Nephron progenitor cell (in vitro differentiated cells): ENCODE measurements at places on chromosomes 1 and 21.

DNA sequence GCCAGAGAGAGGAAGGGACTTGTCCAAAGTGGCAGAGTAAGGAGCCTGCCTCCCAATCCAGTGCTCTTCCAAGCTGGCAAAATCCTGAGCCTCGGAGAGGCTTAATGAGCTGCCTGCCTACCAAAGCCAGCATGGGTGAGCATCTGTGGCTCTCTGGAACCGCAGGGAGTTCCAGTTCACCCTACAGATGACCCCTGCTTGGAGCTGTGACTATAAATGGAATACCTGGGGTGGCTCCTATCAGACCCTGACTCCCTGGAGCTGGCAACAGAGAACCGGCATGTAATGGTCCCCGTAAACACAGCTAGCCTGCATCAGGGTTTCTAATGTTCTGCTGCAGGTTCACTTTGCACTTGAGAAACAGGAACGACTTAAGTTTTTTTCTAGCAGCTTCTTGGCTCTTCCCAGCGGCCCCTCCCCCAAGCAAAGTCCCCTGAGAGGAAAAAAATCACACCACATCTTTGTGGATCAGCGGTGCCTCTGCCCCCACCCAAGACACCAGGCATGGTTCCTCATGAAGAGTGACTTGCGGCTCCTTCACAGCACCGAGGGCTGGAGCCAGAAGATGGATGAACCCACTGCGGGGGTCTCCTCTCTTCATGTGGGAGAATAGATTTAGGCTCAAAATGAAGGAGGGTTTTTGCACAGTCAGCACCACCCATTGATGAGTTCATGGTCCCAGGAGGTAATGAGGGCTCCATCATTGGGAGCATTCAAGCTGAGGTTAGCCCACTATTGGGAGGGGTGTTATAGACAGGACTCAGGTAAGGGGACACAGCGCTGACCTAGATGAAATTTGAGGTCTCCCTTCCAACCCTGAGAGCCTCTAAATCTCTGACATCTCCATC lies 79.0 kb downstream of the SYT2 start:
- peaks cover 23% of the 10 kb centered on the region for H3K4me1 ChIP-seq
- H3K27me3 ChIP-seq, result peaks cover 50% of the 10 kb centered on the region
- H3K36me3 ChIP-seq, result no peaks in the 10 kb centered on the region
- no peak overlapping the region for H3K4me3 ChIP-seq

DNA sequence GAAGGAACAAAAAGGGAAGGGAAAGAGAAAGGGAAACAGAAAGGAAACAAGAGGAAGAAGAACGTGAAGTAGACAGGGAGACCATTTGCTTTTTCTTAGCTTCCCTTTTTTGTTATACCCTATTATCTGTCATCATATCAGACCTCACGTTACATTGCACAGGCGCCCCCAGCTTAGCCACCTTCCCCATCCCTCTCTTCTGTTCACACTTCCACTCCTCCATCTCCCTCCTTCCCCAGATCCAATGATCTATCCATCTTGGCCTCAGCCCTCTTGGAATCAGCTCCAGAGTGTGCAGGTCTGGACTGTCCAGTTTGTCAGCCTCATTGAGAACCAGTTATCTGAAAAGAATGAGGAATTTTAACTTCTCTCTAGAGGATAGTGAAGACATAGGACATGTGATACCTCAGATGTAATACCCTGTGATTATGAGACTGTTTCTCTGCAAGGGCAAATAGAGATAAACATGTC lies 101.1 kb upstream of the ERRFI1 start:
- H3K4me3 ChIP-seq, result no peak overlapping the region
- no peak for DNase-seq
- H3K27ac ChIP-seq, result no peak overlapping the region
- H3K36me3 ChIP-seq, result peaks cover 26% of the 10 kb centered on the region
- H3K4me1 ChIP-seq, result peaks cover 17% of the 10 kb centered on the region
- peaks cover 4% of the 10 kb centered on the region for H3K27me3 ChIP-seq

DNA sequence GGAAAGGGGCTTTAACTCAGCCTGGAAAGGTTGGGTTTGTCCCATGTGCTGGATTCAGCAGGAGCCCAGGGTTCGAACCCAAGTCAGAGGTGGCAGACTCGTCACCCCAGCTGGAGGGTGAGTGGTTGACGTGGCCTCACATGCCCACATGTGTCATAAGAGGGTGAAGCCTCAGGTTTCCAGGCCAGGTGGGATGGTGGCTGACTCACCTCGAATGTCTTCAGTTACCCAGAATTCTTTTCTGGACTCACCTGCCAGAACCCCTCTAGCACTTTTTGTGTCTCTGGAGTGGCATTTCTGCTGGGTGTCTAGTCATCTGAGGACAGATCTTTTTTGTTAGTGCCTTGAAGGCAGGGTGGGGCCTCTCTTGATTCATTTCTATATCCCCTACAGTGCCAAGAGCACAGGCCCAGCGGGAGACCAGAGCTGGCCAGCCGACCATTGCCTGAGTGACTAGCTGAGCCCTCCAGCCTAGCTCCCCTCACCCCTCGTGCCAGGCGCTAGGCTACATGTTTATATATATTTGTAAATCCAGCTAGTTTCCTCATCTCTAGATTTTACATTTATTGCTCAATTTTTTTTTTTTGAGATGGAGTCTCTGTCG lies 28.1 kb downstream of the IL6R start:
- H3K27ac ChIP-seq, result no peak overlapping the region
- DNase-seq, result no peak
- no peak overlapping the region for H3K4me3 ChIP-seq
- peaks cover 9% of the 10 kb centered on the region for H3K27me3 ChIP-seq

DNA sequence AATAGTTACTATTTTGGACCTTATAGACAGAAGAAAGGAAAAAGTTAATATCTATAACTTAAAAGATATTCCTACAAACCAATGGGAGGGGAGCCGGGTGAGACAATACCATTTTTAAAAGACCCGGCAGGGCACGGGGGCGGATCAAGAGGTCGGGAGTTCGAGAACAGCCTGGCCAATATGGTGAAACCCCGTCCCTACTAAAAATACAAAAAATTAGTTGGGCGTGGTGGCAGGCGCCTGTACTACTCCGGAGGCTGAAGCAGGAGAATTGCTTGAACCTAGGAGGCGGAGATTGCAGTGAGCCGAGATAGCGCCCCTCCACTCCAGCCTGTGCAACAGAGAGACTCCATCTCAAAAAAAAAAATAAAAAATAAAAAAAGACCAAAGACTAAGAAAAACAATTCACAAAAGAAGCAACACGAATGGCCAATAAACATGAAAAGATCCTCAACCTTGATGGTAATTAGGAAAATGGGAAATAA lies 1.2 kb upstream of the PSMB2 start:
- peaks cover 8% of the 10 kb centered on the region for H3K36me3 ChIP-seq
- H3K4me1 ChIP-seq, result peaks cover 25% of the 10 kb centered on the region
- H3K4me3 ChIP-seq, result peak overlapping the region; percentile 100
- peaks cover 63% of the 10 kb centered on the region for H3K27me3 ChIP-seq

- no peak for DNase-seq
- H3K27me3 ChIP-seq, result peaks cover 10% of the 10 kb centered on the region
- no peak overlapping the region for H3K4me3 ChIP-seq
- H3K36me3 ChIP-seq, result peaks cover 9% of the 10 kb centered on the region
These were observed 638.5 kb upstream of the CAMK1G start for GRCh38 chr1:208944981-208945451.

- H3K27ac ChIP-seq, result peak overlapping the region; percentile 88
- no peak for DNase-seq
These were observed 50.8 kb upstream of the ATP5PO start for GRCh38 chr21:33966324-33966949.

- H3K27ac ChIP-seq, result no peak overlapping the region
- peaks cover 15% of the 10 kb centered on the region for H3K4me1 ChIP-seq
- H3K4me3 ChIP-seq, result no peak overlapping the region
- H3K36me3 ChIP-seq, result no peaks in the 10 kb centered on the region
- peak; percentile 1 for DNase-seq
These were observed 267.3 kb upstream of the DUSP10 start for GRCh38 chr1:222009105-222009730.

- H3K27me3 ChIP-seq, result peaks cover 15% of the 10 kb centered on the region
- H3K27ac ChIP-seq, result no peak overlapping the region
- no peak overlapping the region for H3K4me3 ChIP-seq
- H3K4me1 ChIP-seq, result peaks cover 51% of the 10 kb centered on the region
- no peak for DNase-seq
These were observed 50.3 kb downstream of the ITPKB start for GRCh38 chr1:226688808-226689207.

GRCh38 chr1:60809204-60809980 lies 273.0 kb upstream of the NFIA start:
- DNase-seq, result no peak
- H3K27me3 ChIP-seq, result no peaks in the 10 kb centered on the region
- H3K4me3 ChIP-seq, result no peak overlapping the region
- H3K36me3 ChIP-seq, result no peaks in the 10 kb centered on the region
- H3K27ac ChIP-seq, result no peak overlapping the region

- no peak for DNase-seq
- no peak overlapping the region for H3K27ac ChIP-seq
- no peaks in the 10 kb centered on the region for H3K36me3 ChIP-seq
- H3K4me1 ChIP-seq, result peaks cover 55% of the 10 kb centered on the region
- peaks cover 9% of the 10 kb centered on the region for H3K27me3 ChIP-seq
- no peak overlapping the region for H3K4me3 ChIP-seq
These were observed 41.2 kb upstream of the LBR start for GRCh38 chr1:225469051-225469450.

- peaks cover 33% of the 10 kb centered on the region for H3K4me1 ChIP-seq
- H3K36me3 ChIP-seq, result no peaks in the 10 kb centered on the region
- no peak overlapping the region for H3K4me3 ChIP-seq
- H3K27ac ChIP-seq, result no peak overlapping the region
- no peak for DNase-seq
These were observed 191.9 kb downstream of the GRIK3 start for GRCh38 chr1:36842448-36842847.

DNA sequence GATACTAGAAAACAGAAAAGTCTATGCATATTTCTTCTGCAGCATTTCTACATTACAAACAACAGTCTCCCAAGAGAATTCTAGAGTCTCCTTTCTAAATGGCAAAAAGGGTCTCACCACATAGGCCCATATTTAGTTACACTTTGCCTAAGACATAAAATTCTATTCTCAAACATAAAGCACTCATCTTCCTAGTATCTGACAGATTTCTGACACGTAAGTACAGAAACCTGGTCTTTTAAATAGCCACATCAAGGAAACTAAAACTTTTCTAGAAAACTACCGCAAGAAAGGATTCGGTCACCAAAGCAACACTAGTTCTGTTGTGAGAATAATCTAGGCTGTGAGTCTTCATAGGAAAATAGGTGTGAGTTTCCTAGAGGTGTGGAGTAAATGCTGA lies 33.6 kb upstream of the CTSK start:
- no peaks in the 10 kb centered on the region for H3K27me3 ChIP-seq
- H3K4me3 ChIP-seq, result no peak overlapping the region
- no peak overlapping the region for H3K27ac ChIP-seq
- H3K36me3 ChIP-seq, result peaks cover 31% of the 10 kb centered on the region

GRCh38 chr1:154778275-154778674 lies 91.8 kb downstream of the KCNN3 start:
- H3K27me3 ChIP-seq, result peaks cover 4% of the 10 kb centered on the region
- H3K27ac ChIP-seq, result no peak overlapping the region
- no peak for DNase-seq
- no peaks in the 10 kb centered on the region for H3K36me3 ChIP-seq
- no peak overlapping the region for H3K4me3 ChIP-seq
- H3K4me1 ChIP-seq, result peaks cover 33% of the 10 kb centered on the region

DNA sequence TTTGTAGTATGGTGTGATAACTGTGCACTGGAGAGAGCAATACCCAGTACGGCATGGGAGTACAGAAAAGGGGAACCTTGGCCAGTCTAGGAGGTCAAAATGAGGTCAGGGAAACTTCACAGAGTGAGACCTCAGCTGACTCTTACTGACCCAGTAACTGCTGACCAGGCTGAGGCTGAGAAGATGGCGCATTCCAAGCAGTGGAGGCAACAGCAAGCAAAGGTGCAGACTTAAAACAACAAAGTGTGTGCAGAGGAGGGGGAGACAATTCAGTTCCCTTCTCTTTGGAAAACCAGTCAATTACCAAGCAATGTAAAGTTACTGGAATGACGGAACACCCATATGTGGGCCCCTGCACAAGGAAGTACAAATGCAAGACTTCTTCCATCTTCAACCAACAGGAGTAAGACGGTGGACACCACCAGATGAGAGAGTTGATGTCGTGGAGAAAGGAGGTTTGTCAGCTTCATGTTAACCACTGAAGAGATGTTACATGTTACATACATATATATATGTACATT lies 54.6 kb upstream of the PRDX6 start:
- peaks cover 4% of the 10 kb centered on the region for H3K36me3 ChIP-seq
- H3K27ac ChIP-seq, result no peak overlapping the region
- H3K27me3 ChIP-seq, result peaks cover 2% of the 10 kb centered on the region
- no peak for DNase-seq
- no peak overlapping the region for H3K4me3 ChIP-seq

- H3K27ac ChIP-seq, result no peak overlapping the region
- no peaks in the 10 kb centered on the region for H3K27me3 ChIP-seq
- DNase-seq, result no peak
- H3K36me3 ChIP-seq, result no peaks in the 10 kb centered on the region
These were observed 772.0 kb downstream of the LTN1 start for GRCh38 chr21:28220680-28221079.

GRCh38 chr1:111223126-111223685 lies 4.3 kb upstream of the CHI3L2 start:
- DNase-seq, result no peak
- no peak overlapping the region for H3K4me3 ChIP-seq
- no peaks in the 10 kb centered on the region for H3K36me3 ChIP-seq
- H3K4me1 ChIP-seq, result peaks cover 5% of the 10 kb centered on the region

GRCh38 chr1:155809088-155809487 lies 47.9 kb downstream of the GON4L start:
- peaks cover 57% of the 10 kb centered on the region for H3K36me3 ChIP-seq
- H3K27ac ChIP-seq, result no peak overlapping the region
- H3K27me3 ChIP-seq, result no peaks in the 10 kb centered on the region

DNA sequence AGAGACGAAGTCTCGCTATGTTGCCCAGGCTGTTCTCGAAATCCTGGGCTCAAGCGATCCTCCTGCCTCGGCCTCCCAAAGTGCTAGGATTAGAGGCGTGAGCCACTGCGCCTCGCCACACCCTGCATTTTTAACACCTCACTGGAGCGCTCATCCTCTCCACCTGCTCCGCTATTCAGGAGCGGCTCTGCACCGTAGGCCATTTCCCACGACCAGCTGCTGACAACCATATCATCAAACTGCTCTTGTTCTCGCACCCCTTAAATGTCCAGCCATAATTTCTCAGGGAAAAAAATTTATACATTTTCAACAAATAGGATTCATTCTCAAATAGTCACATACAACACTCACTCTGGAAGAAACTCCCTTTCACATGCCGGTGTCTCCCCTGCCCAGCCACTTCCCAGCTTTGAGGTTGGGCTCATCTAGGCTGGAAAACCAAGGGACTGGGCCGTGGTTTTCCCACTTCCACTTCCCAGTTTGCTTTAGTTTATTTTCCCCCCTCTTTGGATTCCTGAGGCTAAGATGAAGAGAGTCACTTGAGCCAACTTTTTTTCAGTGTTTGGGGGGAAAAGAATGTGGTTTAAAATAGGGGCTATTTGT lies 639 bp upstream of the IPO9 start:
- H3K27me3 ChIP-seq, result peaks cover 7% of the 10 kb centered on the region
- H3K4me3 ChIP-seq, result peak overlapping the region; percentile 97
- no peak overlapping the region for H3K27ac ChIP-seq
- H3K4me1 ChIP-seq, result peaks cover 73% of the 10 kb centered on the region
- no peak for DNase-seq
- peaks cover 5% of the 10 kb centered on the region for H3K36me3 ChIP-seq

- no peaks in the 10 kb centered on the region for H3K27me3 ChIP-seq
- H3K36me3 ChIP-seq, result peaks cover 36% of the 10 kb centered on the region
- H3K4me1 ChIP-seq, result peaks cover 49% of the 10 kb centered on the region
- no peak overlapping the region for H3K4me3 ChIP-seq
- peak overlapping the region; percentile 49 for H3K27ac ChIP-seq
- no peak for DNase-seq
These were observed 13.5 kb downstream of the BCAR3 start for GRCh38 chr1:93668121-93668520.
